Omental fat pad (tissue), 4 donors: ENCODE measurements at places on chromosomes 1 and 21. TPM values are rescaled to one million over a fixed set of nuclear protein-coding genes. Genes with fewer than 3 reads are reported as not detected.

DNA sequence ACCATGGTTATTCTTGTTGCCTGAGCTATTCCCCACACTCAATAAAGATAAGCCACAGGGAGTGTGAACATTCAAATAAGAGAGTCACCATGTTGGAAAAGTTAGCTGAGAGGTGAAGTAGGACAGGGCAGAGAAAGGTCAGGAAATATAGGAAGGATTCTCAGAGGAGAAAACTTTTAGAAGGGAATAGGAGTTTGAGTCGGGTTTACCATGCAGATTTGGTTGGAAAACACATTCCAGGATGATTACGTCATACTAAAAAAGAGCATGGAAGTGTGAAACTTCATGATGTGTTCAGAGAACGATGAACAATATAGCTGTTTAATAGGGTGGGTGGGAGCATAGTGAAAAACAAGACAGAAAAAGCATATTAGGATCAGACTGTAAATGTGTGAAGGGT, 1125.3 kb upstream of the ADGRL2 start:
- no peak for DNase-seq

Gene S100A7A
- not detected for total RNA-seq

Gene RAD54L
- not detected for total RNA-seq

DNA sequence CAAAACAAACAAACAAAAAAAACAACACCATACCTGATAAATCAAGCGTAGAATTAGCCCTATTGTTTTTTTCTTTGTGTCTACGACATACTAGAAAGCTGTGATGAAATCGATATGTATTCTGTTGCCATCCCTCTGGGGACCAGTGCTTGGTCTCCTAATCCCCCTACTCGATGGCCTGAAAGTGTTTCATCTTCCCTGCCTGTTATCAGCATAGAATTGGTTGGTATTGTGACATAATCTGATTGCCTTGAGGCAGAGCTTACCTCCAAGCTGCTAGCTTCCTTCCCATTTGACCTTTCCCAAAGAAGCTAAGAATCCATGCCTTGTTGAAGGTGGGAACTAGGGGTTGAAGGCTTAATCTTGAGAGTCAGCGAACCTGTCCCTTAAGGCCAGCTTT, 40.7 kb upstream of the PIGV start:
- no peak for DNase-seq

Gene C1orf141
- total RNA-seq = not detected

DNA sequence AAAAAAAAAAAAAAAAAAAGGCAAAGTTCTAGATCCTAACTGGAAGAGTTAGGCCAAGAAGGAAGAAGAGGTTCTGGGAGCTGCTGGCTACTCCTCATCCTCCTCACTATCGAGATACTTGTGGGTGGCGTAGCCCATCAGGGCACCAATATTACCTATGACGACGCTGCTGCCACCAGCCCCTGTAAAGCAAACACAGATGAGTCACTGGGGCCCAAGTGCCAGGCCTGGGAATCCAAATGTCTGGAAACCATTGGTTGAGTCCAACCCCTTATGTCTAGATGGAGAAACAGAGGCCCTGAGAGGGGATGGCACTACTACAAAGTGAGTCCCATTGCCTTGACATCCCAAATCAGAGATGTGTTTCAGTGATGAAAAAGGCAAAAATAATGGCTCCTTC, 5.7 kb downstream of the IFI6 start:
- no peak for DNase-seq
